Fibroblast of skin of left biceps (primary cell): ENCODE measurements at places on chromosomes 4 and X.

DNA sequence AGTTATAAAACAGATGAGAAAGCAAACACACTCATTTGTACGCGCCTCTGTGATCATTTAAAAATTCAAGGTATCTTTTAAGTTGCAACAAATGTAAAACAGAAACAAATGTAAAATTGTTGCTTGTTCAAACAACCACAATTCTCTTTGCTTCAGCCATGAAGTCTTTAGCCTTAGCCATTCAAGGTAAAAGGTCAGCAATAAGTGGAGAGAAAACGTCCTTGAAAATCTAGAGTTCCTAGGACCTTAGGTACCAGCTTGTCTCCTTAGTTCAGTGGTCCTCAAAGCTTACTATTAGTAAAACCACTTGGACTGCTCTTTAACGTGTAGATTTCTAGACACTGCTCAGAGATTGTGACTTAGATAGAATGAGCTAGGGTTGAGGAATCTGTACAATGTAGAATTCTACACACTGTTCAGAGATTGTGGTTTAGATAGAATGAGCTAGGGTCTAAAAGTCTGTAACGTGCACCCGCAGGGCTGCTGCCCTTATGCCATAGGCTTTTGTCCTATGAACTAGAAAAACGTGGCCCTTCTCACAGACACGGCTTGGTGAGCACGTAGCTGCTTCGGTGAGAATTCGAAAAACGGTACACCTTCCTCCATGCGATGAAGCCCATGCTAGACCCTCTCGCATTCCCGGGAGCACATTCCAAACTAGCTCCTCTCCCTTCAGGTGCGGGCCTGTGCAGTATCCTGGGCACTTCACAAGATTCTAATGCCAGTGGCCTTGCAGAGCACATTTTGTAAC, 1.7 kb downstream of the PLAC8 start:
- DNase-seq, result no peak

DNA sequence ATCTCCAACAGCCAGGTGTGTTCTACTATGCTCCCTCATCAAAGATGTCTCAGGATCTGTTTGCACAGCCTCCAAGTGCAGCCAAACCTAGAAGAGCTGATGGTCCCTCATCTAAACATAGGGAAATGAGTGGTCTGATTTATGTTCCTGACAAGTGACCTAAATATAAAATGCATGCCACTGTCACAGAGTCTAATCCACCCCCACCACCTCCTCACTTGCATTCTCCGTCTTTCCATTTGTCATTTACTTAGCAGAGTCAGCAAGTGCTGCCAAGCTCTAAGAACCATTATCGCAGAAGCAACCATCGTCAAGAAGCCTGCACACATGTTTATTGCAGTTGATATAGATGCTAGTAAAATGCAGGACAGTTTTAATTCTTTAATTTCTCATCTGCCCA, 33.1 kb upstream of the VCX3A start:
- DNase-seq, result no peak

GRCh38 chrX:70664726-70665125, 220.1 kb downstream of the DLG3 start:
- no peak for DNase-seq

GRCh38 chrX:32392655-32393054, 818.7 kb downstream of the DMD start:
- DNase-seq, result no peak

DNA sequence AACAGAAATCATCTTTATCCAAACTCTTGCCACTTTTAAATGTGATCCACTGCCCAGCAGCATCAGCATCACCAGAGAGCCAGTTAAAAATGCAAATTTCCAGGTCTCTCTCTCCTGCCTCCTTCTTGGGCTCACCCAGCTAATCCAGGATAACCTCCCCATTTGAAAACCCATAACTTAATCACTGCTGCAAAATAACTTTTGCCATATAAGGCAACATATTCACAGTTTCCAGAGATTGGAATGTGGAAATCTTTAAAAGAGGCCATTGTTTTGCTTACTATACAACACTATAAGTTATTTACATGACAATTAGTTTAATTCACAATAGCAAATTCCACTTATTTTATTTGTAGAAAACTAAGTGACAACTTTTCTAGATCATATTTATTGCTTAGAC, 4.8 kb upstream of the EXOSC9 start:
- DNase-seq, result no peak

- DNase-seq, result no peak
Measured at GRCh38 chrX:78687586-78687985, 28.5 kb upstream of the RTL3 start.

DNA sequence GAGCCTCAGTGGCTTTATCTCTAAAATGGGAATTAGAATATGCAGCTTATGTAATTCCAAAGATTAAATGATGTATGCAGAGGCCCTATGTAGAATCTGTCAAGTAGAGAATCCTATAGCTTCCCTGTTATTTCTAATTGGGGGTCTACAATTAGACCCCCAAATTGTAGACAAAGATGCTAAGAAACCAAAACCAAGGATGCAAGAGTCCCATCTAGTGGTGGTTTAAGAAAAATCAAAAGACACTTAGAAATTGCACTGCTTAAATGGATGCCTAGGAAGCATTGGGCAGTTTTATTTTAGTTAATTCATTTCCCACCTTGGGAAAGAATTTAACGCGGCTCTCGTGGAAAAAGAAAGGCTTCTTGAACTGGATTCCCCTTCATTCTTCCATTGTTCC, 115.2 kb downstream of the GABRA2 start:
- no peak for DNase-seq
